HEK293T (cell line): ENCODE measurements at places on chromosomes 1 and 21.
A peak's percentile ranks its signal among the peaks of the same experiment; 100 is the strongest.

DNA sequence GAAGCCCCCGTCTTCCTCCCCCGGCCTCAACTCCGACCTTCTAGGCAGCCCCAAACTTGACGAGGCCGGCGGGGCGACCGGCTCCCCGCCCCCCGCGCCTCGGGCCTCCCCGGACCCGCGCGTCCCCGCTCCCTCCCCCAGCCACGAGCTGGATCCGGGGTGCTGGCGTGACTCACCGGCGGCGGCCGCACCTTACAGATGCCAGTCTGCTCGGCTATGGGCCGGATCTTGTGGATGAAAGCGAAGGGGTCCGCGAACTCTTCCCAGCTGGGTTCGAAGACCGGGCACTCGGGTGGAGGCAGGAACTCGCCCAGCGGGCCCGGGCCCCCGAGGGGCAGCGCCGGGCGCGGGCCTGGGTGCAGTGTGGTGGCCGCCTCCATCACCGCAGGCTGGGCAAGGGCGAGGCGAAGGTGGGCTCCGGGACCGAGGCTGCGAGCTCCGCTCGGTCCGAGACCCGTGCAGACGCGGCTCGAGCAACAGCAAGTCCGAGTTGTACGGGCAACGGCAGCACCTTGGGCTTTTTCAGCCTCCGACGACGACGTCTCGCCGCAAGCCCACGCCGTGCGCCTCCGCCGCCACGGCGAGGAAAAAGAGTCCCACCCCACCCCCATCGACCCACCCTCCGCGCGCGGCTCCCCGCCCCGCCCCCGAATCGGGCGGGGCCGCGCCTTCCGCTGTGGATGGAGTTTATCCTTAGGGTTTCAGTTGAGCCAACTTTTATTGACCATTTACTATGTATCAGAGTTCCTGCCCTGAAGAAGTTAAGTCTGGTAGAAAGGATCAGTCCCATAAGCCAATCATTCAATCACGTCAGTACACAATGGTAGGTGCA is at the start of gene KDM5B:
Gene KDM5B, minus strand, starts transcription at position 496 of the 832 bp plus-strand sequence. Its CDS starts 116 bp downstream, at position 380.
- DNase-seq: peak; percentile 76

GRCh38 chr21:14685568-14685967 is 139.5 kb upstream of the SAMSN1 start:
- no peak for DNase-seq

GRCh38 chr1:9406111-9406510 is 113.4 kb downstream of the SPSB1 start:
- no peak for DNase-seq

GRCh38 chr1:186780076-186780475 is 48.7 kb upstream of the PLA2G4A start:
- no peak for DNase-seq

DNA sequence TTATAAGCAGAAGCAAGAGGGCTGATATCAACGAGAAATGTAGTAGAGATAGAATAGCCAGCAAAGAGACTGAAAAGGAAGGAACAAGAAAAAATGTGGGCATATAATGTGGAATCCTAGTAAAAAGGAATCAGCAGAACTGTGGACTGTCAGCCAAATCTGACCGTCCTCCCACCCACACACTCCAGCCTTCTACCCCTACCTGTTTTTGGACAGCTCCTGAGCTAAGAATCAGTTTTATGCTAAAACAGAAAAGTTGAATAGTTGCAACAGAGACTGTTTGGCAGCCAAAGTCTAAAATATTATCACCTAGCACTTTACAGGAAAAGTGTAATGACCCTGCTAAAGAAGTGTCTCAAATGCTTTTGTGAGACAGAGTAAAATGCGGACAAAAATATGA is 533.3 kb upstream of the CXADR start:
- no peak for DNase-seq

GRCh38 chr1:150720703-150721102 is at the start of gene HORMAD1:
Gene HORMAD1 (minus strand): TSS chr1:150720895. CDS start chr1:150719505, 1,390 bp downstream.
- DNase-seq: no peak

GRCh38 chr1:101971304-101971703 is 25.4 kb downstream of the OLFM3 start:
- no peak for DNase-seq
